ENCODE measurements at places on chromosomes 13 and 19.
A peak's percentile ranks its signal among the peaks of the same experiment; 100 is the strongest.

DNA sequence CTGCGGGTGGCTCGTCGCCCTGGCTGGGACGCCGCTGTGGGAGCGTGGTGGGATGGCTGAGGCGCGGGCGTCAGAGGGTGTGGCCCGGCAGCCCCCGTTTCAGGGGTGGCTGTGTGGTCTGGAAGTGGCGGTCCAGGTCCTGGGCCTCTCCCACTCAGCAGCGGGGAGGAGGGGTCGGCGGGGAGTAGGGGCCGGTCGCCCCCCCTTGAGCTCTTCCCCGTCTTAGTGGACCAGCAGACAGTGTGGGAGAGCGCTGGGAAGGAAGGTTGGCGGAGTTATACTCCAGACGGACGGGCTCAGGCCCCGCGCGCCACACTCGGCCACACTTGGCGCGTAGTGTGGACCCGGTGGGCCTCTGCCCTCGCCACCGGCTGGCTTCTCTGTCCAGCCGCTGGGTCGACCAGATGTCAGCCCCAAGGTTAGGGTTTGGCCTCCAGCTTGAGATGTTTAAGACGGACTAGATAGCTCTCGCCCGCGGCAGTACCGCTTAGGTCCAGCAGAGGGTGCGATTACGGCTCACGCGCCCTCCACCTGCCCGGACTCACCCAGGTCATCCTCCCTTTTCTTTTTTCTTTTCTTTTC lies 21.7 kb upstream of the ZNF429 start:
- DNase-seq = peak; percentile 37

- DNase-seq = no peak
Observed at GRCh38 chr13:94007072-94007471, 472.4 kb downstream of the DCT start.

DNA sequence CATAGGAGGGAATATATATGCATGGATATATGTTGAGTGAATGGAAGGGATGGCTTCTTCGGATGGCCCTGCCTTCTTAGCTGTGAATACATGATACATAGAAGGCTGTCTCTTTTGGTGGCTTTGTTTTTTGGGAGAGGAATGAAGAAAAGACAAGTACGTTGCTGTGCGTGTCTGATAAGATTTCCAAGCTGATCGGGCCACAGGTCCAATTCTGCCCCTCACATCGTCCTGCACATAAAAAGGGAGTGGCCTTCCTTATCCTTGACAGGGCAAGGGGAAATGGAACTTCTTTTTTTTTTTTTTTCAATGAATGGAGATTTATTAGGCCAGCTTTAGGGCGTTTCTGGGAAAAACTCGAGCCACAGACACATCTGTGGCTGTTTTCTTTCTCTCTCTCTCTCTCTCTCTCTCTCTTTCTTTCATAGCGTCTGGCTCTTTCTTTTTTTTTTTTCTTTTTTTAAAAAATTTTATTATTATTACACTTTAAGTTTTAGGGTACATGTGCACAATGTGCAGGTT lies 103.8 kb upstream of the SPATA13 start:
- no peak for DNase-seq

DNA sequence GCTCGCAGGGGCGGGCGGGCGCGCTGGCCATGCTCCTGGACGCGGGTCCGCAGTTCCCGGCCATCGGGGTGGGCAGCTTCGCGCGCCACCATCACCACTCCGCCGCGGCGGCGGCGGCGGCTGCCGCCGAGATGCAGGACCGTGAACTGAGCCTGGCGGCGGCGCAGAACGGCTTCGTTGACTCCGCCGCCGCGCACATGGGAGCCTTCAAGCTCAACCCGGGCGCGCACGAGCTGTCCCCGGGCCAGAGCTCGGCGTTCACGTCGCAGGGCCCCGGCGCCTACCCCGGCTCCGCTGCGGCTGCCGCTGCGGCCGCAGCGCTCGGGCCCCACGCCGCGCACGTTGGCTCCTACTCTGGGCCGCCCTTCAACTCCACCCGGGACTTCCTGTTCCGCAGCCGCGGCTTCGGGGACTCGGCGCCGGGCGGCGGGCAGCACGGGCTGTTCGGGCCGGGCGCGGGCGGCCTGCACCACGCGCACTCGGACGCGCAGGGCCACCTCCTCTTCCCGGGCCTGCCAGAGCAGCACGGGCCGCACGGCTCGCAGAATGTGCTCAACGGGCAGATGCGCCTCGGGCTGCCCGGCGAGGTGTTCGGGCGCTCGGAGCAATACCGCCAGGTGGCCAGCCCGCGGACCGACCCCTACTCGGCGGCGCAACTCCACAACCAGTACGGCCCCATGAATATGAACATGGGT lies 599 bp downstream of the ZIC2 start:
- peak; percentile 28 for DNase-seq

DNA sequence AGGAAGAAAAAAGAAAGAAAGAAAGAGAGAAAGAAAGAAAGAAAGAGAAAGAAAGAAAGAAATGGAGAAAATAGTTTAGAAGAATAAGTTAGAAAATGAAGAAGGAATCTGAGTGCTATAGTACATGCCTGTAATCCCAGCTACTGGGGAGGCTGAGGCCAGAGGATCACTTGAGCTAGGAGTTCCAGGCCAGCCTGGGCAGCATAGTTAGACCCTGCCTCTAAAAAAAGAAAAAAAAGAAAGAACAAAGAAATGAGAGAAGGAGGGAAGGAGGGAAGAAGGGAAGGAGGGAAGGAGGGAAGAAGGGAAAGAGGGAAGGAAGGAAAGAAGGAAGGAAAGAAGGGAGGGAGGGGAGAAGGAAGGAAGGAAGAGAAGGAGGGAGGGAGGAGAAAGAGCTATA lies 1339.8 kb downstream of the OLFM4 start:
- no peak for DNase-seq

DNA sequence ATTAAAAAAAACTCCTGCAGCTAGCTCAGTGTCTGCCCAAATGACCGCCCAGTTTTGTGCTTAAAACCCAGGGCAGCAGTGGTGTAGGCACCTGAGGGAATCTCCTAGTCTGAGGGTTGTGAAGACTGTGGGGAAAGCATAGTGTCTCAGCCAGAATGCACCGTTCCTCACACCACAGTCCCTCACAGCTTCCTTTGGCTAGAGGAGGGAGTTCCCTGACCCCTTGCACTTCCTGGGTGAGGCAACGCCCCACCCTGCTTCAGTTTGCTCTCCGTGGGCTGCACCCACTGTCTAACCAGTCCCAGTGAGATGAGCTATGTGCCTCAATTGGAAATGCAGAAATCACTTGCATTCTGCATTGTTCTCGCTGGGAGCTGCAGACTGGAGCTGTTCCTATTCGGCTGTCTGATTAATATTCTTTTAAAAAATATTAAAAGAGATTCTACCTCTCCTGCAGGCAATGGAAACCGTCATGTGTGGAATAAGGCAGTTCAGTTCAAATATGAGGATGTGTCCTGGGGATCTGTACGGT lies 645.7 kb downstream of the FGF9 start:
- no peak for DNase-seq

DNA sequence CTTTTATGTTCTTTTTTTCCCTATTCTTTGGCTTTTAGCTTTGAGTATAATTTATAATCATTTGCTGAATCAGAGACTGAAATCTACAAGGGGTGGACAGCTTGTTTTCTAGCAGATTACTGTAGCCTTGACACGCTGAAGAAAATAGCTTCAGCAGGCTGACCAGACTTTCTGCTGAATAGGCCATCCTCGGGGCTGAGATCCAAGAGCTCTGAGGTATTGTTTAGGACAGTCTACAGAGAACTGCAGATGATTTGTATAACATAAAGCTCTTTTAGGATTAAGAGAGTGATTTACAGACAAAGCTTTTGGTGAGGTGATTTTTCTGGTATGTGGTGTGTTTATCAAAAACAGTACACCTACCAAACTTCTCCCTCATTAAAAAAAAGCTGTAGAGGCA lies 16.8 kb downstream of the POLR1D start:
- DNase-seq = no peak

- peak; percentile 44 for DNase-seq
Observed at GRCh38 chr13:32314271-32315237, 609 bp downstream of the ZAR1L start.

GRCh38 chr13:51785712-51786424 lies 18.1 kb downstream of the DHRS12 start:
- peak; percentile 84 for DNase-seq

DNA sequence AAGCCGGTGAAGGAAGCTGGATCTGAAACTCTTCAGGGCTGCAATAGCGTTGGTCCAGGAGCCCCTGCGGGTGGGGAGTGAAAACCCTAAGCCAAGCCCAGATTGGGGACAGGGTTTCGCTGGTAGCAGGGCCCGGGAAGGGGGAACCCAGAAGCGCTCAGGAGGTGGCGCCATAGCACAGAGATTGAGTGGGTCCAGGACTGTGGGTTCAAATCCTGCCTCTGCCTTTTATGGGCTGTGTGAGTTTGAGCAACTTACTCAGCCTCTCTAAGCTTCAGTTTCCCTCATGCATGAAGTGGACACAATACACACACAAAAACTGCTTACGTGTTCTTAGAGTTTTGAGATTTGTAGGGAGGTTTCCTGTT lies 8.3 kb upstream of the SYCN start:
- DNase-seq = no peak
